ENCODE measurements at places on chromosomes 3 and 15.

GRCh38 chr3:115165701-115166100 lies 18.6 kb upstream of the ZBTB20 start:
- DNase-seq: no peak

- DNase-seq: no peak
Observed at GRCh38 chr3:190435618-190436017, 14.1 kb downstream of the TMEM207 start.

- no peak for DNase-seq
Observed at GRCh38 chr3:66492071-66492470, 8.8 kb downstream of the LRIG1 start.

GRCh38 chr3:134373271-134374104 lies 759 bp downstream of the AMOTL2 start:
- no peak for DNase-seq

- DNase-seq: no peak
Observed at GRCh38 chr15:80778621-80778963, 578 bp upstream of the CEMIP start.

DNA sequence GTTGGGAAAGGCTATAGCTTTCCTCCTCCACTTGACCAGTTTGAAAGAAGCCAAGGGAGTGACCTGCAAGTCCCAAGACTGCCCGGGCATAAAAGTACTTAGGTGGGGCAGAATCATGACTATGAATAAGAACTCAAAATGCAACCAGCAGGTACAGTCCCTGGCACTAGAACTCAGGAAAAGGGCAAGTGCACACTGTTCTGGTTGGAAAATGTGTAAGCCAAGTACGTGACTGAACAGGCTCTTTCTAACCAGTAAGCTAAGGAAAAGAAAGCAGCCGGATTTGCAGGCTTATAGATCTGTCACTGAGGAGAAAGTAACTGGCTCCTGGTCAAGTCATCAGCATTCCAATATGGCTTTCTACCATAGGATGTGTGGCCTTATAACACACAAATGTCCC lies 101.2 kb upstream of the SLC4A7 start:
- no peak for DNase-seq

GRCh38 chr15:93164409-93164808 lies 75.4 kb upstream of the RGMA start:
- no peak for DNase-seq

GRCh38 chr3:66655671-66656070 lies 154.8 kb upstream of the LRIG1 start:
- DNase-seq: no peak

DNA sequence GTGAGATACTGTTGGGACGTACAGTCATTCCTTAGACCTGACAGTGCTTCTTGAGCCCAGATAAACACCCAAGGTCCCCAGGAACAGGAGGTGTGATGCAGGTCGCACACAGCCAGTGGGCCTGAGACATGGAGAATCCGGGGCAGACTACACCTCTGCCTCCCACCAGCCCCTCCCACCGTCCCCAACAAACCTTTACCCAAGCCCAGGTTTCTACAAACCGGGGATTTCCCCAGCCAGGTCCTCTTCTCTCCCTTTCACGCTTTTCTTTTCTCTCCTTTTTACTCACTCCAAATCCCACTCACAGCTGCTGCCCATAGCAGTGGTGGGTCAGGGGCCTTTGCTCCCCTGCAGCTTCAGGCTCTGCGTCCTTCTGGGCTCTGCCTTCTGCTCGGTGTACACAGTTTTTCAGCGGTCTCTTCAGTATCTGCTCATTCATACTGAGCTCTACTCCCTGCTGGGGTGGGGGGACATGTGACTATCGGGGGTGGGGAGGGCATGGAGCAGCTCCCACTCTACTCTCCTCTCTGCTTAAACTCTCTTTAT lies 4.8 kb upstream of the PCSK6 start:
- no peak for DNase-seq

DNA sequence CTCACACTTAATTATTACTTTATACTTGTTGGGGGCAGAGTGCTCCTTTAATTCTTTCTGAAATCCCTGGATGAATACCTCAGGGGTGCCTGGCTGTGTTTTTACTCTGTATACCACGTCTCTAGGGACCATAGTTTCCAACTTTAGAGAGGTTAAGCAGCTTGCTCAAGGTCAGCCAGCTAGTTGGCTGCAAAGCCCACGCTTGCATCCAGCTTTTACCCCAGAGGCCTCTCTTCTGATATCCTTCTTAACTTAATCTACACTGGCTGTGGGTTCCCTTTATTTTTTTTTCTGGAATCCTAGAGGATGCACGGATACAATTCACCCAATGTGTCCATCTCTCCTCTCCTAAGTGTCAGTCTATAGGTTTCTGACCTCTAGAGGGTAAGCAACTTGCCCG lies 1.4 kb downstream of the PDZRN3 start:
- no peak for DNase-seq

GRCh38 chr3:194469977-194470376 lies 16.8 kb downstream of the ATP13A3 start:
- no peak for DNase-seq

DNA sequence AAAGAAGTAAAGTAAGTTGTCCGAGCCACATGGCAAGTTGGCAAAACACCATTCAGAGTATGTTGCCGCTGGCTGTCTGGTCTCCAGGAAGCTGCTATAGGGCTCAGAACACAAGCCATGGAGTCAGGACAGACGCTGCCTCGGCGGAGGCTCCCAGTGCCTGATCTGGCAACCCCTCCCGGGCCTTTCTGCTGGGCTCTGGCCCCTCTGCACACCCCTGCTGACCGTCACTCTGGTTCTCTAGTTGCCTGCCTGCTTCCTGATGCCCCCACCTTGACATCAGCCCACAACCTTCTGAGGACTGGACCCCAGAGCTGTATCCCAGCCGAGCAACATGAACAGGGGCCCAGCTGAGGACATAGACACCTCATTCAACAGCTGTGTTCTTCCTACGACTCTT lies 39.1 kb downstream of the MGLL start:
- DNase-seq: no peak

DNA sequence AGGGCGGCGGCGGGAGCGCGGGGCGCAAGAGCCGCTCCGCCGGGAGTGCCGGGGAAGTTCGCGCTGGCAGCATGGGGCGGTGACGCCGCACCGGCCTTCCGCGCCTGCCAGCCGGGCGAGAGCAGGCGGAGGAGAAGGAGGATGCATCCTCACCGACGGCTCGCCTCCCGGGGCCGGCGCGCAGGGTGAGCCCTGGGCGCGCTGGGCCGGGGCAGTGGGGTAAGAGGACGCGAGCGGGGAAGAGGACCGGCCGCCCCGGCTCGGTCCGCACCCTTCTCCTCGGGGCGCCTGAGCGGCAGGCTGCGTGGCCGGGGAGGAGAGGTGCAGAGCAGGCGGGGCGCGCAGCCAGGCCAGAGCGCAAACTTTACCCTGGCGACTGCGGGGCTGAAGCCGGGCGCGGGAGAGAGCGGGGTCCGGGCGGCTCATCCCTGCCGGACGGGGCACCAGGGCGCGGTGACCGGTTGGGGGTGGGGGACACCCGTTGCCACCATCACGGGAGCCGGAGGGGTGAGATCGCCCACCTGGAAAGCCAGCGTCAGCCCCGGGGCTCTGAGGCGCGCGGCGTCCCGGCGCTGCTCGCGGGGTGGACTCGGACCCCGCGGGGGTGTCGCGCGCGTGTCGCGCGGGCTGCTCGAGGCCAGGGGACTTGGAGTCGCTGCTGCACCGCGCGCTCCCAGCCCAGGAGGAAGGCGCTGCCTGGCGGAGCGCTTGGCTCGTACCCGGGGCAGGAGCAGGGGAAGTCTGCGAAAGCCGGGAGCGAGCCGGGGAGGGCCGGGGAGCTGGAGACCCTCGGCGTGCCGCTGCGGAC lies 542 bp downstream of the GABRA5 start:
- DNase-seq: no peak

DNA sequence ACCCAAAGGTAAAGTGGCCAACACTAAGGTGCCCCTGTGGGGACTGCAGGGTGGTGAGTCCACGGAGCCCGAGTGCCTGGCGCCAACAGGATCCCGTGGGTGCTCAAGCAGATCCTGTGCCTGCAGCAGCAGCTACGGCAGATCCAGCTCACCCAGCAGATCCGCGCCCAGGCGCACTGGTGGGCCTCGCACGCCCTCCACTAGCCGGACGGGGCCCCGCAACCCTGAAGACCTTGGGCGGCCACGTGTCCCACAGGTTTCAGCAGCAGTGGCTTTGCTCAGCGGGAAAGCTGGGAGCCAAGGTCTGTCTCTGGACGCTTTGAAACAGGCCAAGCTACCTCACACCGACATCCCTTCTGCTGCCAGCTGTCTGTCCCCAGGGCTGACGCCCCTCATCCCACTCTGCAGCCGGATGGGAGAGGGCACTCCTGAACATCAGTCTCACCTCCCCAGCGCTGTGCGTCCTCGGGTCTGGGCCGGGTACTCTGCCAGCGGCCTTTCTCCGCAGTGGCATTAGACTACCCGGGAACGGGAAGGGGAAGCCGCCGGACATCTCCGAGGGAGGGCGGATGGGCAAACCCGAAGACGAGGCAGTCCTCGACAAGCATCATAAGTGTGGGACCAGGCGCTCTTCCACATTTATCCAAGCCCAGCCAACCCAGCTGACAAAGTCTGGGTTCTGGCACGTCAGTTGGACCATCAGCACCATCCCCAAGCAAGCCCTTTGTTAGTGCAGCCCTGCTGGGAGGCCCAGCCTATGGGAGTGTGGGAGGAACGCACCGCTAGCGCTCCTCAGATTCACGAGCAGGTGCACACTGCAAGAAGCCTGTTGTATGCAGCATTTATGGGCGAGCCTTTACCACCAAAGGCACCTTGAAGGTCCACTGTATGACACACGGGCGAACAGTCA lies 212.6 kb upstream of the UBE2E2 start:
- DNase-seq: no peak

- no peak for DNase-seq
Observed at GRCh38 chr3:192772240-192772894, 45.0 kb upstream of the FGF12 start.

DNA sequence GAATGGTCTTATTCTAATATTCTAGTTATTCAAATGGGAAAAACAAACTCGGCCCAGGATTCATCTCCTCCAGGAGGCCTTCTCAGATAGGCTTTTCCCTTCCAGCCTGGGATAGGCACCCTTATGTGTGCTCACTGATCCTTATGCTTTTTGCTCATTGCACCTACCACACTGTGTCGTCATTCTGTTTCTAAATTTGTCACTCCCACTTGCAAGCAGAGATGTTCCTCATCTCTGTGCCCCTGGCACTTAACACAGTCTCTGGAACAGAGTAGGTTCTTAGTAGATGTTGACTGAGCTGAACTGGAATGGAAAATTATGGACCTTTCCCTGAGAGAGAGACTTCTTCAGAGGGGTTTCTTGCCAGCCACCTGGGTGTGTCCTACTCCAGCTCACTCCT lies 18.7 kb upstream of the SPG11 start:
- DNase-seq: no peak

- no peak for DNase-seq
Observed at GRCh38 chr3:107496855-107497254, 25.9 kb upstream of the BBX start.

- DNase-seq: peak; percentile 51
Observed at GRCh38 chr3:52983336-52983807, 62.5 kb downstream of the SFMBT1 start.

DNA sequence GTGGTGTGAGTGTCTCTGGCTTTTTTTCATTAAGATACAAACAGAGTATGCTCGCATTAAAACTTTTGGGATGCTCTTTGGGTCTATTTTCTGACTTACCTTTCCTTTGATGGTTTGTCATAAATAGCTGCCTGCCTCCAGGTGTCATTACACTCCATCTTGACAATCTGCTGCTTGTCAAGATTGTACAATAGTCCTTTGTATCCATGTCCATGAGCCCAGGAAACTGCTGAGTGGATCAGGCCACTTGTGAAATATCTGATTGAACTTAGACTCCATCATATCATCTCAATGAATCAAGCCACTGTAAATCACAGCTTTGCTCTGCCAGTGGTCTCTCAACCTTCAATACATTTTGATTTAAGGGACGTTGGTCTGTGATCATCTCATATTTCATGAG lies 135.2 kb downstream of the ECT2 start:
- no peak for DNase-seq

GRCh38 chr3:25478211-25478757 lies 50.2 kb downstream of the RARB start:
- no peak for DNase-seq

DNA sequence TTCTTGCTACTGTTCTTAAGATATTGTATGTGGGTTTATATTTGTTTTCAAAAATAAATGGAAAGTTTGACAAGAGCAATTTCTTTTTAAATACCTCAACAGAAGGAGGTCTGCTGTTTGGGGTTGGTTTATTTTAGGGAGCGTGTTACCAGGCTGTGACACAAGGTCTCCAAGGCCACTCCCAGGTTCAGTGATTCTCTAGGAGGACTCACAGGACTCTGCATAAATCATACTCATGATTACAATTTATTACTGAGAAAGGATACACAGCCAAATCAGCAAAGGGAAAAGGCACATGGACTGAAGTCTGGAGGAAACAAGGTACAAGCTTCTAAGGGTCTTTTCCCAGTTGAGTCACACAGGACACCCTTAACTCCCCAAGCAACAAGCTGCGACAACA lies 18.8 kb upstream of the MFSD1 start:
- no peak for DNase-seq

- DNase-seq: no peak
Observed at GRCh38 chr3:65678516-65678915, 360.2 kb downstream of the MAGI1 start.

DNA sequence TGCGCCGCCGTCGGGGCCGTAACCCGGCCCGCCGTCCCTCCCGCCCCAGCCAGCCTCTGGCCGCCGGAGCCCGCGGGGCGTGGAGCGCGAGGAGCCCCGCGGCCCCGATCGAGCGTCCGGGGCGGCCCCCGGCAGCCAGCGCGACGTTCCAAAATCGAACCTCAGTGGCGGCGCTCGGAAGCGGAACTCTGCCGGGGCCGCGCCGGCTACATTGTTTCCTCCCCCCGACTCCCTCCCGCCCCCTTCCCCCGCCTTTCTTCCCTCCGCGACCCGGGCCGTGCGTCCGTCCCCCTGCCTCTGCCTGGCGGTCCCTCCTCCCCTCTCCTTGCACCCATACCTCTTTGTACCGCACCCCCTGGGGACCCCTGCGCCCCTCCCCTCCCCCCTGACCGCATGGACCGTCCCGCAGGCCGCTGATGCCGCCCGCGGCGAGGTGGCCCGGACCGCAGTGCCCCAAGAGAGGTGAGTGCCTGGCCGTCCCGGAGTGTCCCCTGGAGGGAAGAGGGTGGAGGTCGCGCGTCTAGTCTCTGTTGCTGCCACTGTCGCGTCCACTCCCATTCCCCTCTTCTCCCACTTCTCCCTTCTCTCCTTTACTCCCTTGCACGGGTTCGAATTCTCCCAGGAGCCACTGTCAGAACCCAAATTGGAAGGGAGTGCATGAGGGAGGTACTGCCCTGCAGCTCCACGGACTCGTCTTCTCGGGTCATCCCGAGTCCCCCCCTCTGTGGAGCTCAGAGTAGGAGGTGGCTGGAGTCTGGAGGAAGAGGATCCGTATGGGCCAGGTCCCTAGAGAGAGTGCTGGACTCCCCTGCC lies 585 bp downstream of the CSK start:
- no peak for DNase-seq

- no peak for DNase-seq
Observed at GRCh38 chr3:107268469-107268868, 108.8 kb upstream of the CCDC54 start.

- no peak for DNase-seq
Observed at GRCh38 chr3:101011136-101011535, 17.9 kb upstream of the ABI3BP start.
